Stimulated activated CD4-positive, alpha-beta T cell treated with anti-CD3 and anti-CD28 coated beads, Interleukin-2, amount 100 ng/mL, for 4 hours (primary cell): ENCODE measurements at places on chromosomes 4 and X.

DNA sequence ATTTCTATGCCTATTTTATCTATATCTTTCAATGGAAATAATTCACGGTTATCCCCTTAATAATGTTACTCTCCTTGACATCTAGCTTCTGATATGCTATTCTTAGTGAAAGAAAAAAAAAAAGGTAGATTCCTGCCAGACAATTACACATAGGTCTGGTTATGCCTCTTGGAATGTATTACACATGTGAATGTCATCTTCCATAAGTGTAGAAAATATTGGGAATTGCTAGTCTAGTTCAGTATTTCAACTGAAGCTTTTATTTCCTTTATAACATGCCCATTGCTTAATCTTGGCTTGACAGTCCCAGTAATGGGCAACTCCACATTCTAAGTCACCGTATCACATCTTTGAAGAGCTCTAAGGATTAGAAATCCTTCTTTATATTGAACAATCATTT lies 25.4 kb upstream of the PPP1R2C start:
- DNase-seq, result no peak

DNA sequence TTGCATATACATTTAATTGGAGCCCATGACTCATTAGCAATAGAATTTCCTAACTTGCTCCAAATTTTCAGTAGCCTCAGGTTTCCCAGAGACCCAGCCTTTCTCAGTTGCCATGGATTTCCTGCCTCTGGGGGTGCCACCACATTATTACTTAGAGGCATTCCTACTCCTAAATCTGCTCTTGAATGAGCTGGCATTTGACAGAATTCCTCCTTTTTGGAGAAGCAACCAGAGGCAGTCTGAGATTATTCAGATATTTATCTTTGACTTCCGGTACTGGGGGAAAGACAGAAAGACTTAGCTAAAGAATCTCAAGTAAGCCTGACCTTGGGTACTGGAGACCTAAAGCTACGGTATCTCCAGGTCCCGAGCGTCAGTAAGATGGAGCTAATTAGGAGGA lies 76.3 kb downstream of the DCHS2 start:
- no peak for DNase-seq

DNA sequence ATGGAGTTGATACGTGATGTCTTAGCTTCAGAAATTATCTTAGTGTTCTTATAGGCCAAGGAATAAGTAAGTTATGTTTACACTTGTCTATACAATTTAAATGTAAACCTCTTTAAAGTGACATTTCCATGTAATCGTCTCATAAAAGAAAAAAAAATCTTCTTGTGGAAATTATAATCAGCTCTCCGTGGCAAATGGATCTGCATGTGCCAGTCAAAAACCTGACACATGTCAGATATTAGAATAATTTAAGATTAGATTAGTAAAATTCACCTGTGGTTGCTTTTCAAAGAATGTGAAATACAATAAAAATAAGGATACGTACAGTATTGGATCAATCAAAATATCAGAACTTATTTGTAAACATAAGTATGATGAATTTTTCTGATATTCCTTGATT lies 263.9 kb downstream of the ADAMTS3 start:
- no peak for DNase-seq

DNA sequence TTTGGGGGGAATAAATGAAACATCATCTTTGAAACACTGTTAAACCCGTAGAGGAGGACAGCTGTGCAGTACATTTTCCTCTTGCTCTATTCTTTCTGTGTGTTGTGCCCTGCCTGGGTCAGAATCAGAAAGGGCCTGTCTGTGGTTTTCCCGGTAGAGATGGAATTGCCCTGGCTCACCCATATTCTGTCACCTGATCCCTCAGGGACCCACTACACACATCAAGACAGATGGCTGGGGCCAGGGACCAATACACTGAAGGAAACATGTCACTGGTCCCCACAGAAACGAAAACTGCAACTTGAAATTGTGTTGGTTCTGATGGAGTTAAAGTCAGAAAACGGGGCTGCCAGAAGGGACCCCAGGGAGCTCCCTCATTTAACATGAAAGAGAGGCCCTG lies 114.9 kb downstream of the ZNF827 start:
- DNase-seq, result no peak

DNA sequence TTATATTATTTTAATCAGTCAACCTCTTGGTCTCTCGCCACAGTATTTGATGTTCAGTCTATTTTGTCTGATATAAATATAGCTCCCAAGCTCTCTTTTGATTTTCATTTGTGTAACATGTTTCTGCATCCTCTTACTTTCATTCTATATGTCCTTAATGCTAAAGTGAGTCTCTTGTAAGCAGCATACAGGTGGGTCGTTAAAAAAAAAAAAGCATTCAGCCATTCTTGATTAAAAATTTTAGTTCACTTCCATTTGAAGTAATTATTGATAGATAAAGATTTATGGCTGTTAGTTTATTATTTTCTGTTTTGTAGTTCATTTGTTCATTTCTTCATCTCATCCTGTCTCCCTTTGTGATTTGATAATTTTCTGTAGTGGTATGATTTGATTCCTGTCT lies 229.1 kb downstream of the GUCY2F start:
- DNase-seq, result no peak

- DNase-seq, result no peak
Measured at GRCh38 chr4:186789651-186790050, 66.0 kb upstream of the FAT1 start.

GRCh38 chr4:162685410-162685809 lies 481.3 kb downstream of the NAF1 start:
- DNase-seq, result no peak

DNA sequence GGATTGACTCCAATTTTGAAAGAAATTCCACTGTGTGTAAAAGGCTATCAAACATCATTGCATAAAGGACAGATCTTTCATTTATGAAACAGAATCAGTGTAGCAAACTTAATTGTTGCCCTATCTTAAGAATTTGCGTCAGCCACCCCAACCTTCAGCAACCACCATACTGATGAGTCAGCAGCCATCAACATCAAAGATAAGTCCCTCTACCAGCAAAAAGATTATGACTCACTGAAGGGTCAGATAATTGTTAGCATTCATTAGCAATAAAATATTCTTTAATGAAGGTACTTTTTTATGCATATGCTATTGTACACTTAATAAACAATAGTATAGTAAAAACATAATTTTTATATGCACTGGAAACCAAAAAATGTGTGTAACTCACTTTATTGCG lies 15.8 kb upstream of the GRSF1 start:
- DNase-seq, result no peak

GRCh38 chrX:24643116-24643515 lies 4.0 kb downstream of the PCYT1B start:
- DNase-seq, result no peak

GRCh38 chrX:54495814-54496516 lies at the start of gene FGD1:
FGD1 (minus strand) TSS chrX:54496234; CDS start chrX:54495432, 802 bp downstream.
- peak; percentile 20 for DNase-seq

DNA sequence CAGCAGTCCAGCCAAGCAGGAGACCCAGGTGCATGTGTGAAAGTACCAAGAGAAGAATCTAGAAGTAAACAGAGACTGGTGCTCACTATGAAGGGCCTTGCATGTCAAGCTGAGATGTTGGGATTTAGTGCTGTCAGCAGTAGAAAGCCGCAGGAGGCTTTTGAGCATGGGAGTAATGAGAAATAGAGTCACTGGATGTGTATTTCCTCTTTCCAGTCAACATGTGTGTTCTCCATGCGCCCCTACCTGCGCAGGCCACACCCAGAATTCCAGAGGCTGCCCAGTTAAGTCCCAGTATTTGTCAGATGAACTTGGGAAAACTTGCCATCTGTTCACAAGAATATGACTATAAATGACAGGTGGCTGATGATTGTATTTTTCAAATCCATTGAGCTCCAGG lies 4.5 kb upstream of the MAMLD1 start:
- DNase-seq, result no peak

DNA sequence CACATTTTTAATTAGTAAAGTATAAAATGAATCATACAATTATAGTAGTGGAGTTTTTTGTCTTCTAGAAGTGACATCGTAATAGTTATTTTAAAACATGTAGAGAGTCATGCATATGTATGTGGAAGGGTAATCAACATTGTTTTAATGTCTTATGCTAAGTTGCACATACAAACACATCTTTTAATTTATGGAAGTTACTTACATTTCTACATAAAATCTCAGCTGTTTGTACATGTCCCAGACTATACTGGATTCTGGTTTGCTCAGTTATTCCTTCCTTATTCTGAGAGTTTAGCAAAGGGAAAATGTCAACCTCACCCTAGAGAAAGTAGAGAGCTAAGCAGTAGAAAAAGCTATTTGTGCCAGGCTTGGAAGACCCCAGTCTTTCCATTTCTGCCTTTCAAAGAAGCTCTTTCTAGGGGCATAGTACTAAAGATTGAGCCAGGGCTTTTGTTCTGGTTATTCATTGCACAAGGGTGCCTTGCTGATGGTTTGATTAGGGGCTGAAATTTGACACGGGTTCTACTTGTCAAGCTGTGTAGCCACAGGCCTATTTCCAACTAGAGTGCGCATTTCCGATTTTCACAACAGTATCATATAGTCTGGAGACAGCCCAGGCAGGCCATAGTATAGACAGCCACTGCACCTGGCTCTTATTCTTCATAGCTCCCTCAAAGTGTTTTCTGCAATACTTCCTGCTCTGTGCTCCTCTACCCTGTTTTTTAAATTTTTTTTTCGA lies 106.3 kb downstream of the RPA4 start:
- no peak for DNase-seq

DNA sequence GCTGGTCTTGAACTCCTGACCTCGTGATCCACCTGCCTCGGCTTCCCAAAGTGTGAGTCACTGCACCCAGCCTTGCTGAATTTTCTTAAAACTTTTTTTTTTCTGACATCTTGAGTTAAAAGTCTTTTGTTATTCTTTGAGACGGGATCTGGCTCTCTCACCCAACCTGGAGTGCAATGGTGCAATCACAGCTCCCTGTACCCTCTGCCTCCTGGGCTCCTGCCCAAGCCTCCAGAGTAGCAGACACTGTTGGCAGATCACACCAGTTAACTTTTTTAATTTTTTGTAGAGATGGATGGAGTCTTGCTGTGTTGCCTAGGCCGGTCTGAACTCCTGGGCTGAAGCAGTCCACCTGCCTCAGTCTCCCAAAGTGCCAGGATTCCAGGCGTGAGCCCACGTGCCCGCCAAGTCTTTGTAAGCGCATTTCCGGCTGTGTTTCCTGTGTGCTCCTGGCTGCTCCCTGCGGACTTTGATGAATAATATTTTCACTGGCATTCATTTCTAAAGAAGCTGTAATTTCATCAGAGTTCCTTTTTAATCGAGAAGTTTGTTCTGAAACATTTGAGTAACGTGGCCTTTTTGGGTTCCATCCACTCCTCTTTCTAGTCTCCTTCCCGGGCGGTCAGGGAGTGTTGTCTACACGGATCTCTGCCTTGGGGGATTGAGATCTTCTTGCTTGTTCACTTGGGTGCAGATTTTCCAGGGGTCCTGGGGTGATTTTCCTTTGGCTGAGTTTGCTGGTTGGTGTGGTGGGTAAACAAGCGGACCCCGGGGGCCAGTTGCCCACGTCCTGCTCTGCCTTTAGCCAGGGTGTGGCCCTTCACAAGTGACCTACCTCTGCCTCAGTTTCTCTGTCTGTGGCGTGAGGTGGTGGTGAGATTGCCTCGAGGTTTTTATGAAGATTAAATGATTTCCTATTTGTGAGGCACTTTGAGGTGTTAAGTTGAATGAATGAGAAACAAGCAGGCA lies 44.4 kb downstream of the PCGF3 start:
- DNase-seq, result no peak

DNA sequence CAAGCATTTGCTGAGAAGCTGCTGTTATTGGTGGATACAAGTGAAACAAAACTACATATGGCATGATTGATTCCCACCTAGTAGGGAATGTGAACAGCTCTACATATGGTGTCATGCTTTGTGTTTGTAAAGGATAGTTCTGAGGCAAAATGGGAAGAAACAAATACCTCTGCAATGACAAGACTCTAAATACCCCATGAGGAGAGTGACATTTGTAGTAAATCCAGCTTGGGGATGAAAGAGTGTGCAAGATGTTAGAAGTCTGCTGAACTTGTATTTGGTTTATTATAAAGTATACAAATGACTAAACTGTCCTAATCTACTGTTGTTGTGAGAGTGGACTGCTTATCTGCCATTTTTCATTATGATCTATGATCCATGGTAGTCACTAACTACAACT lies 120.8 kb upstream of the HS3ST1 start:
- DNase-seq, result no peak

GRCh38 chrX:45710081-45710801 lies 509.6 kb upstream of the DIPK2B start:
- peak; percentile 11 for DNase-seq

- DNase-seq, result no peak
Measured at GRCh38 chrX:68684291-68684918, 36.9 kb downstream of the STARD8 start.

- no peak for DNase-seq
Measured at GRCh38 chr4:85607624-85608023, 132.7 kb downstream of the ARHGAP24 start.

DNA sequence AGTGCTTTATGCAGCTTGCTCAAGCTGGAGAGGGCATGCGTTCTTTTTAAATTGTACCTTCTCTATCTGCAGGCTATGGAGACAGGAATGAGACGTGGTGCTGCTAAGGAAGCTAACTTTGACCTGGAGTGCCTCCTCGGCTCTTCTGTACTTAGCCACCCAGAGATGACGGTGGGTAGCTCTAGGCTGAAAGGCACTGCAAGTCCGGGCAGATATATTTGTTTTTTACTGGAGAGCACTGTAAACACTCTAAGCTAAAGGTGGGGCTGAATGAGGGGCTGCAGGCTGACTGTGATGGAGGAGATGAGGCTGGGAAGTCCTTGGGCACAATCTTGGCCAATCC lies 12.1 kb downstream of the ELF4 start:
- no peak for DNase-seq

DNA sequence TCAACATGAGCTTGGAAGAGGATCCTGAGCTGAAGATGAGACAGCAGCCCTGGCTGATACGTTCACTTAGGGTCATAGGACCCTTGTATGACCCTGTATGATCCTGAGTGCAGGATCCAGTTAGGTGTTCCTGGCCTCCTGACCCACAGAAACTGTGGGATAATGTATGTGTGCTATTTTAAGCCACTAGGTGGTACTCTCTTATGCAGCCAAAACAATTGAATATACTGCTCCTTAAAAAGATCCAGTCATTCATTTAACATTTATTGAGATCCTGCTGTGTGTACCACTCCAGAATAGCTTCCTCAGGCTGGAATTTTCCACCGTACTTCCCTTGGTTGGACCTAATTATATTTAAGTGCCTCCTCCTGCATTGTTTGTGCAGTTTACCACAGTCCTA lies 167.1 kb downstream of the AMELX start:
- DNase-seq, result no peak

DNA sequence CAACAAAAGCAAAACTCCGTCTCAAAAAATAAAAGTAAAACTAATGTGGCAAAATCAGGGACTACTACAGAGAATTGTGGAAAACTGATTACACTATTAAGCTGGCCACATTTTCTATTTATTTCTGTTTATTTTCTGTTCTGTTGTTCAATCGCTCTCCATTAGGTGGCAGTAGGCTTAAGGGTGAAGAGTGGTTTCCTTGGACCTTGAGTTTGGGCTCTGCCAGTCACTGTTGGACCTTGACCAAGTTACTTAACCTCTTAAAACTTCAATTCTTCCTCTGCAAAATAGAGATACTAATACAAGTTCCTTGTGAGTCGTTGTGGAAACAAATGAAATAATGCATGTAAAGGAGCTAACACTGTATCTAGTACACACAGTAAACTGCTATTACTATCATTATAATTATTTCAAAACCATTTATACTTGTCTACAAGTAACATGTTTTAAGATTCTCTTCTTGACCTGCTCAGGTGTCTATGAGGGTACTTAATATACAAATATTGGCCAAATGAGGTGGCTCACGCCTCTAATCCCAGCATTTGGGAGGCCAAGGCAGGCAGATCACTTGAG lies 15.2 kb downstream of the HSD17B11 start:
- DNase-seq, result no peak

- no peak for DNase-seq
Measured at GRCh38 chrX:39556056-39556455, 541.7 kb downstream of the BCOR start.

GRCh38 chr4:123597586-123597985 lies 201.0 kb downstream of the SPRY1 start:
- DNase-seq, result no peak
